ENCODE measurements at places on chromosomes 5 and 9.

GRCh38 chr5:81402192-81402930 is 8.4 kb upstream of the ACOT12 start:
- DNase-seq = no peak

- DNase-seq = no peak
Measured at GRCh38 chr9:26266146-26266793, 588.0 kb upstream of the TUSC1 start.

- DNase-seq = no peak
Measured at GRCh38 chr9:98491231-98491651, 217.5 kb downstream of the GABBR2 start.

GRCh38 chr5:150750469-150750868 is 8.3 kb downstream of the DCTN4 start:
- no peak for DNase-seq

DNA sequence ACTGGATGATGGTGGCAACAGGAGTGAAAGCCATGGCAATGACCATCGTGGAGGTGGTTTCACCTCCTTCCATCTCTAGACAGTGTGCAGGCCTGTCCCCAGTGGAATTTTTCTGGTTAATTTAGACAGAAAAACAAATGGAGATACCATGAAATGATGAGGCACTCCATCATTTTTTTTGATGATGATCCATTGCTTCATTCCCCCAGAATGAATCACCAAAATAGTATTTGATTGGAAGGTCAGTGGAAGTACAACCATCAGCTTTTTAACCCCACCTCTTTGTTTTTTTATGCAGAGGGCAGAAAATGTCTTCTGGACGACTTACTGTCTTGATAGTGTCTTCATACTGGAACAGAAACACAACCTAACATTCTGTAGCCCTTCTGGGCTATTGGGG is 42.6 kb upstream of the ADRA1B start:
- no peak for DNase-seq

DNA sequence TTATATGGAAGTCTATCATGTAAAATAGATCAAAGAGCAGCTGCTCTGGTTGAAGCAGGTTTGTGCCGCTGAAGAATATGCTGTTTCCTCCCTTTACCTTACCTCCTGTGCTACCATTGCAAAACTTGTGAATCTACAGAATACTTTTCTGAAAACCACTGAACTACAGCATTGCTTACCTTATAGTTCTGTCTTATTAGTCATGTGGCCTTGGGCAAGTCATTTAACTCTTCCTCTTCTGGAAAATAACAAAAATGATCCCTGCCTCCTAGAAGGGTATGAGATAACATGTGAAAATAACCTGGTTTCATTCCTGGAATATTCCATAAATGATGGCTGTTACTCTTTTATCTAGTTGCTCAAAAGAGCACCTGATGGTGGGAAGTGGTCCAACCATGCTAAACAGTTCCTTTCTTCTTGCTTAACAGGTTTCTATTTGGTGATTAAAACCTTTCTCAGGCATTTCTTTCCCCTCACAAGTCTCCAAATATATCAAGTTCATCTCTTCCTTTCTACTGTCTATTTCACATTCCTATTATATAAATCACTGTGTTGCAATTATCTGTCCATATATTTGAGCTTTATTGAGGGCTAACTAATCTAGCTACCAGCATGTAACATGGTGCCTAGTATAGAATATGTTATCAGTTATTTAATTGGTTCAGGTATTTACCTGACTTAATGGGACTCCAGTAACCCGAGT is 15.0 kb downstream of the TRIM32 start:
- DNase-seq = no peak

- DNase-seq = no peak
Measured at GRCh38 chr5:126972062-126972895, 58.1 kb downstream of the MARCHF3 start.

GRCh38 chr5:63141591-63141990 is 563.0 kb downstream of the LRRC70 start:
- no peak for DNase-seq

GRCh38 chr9:72462340-72462739 is 59.1 kb upstream of the TMC1 start:
- DNase-seq = no peak

GRCh38 chr9:72817413-72817812 is 135.4 kb downstream of the ALDH1A1 start:
- no peak for DNase-seq

All from vagina (tissue), 2 donors.